ENCODE measurements at places on chromosomes 13 and 19.

- no peak for DNase-seq
Measured at GRCh38 chr19:1830978-1831377, 17.3 kb downstream of the REXO1 start.

- no peak for DNase-seq
Measured at GRCh38 chr19:54207676-54207982, 7.0 kb downstream of the RPS9 start.

DNA sequence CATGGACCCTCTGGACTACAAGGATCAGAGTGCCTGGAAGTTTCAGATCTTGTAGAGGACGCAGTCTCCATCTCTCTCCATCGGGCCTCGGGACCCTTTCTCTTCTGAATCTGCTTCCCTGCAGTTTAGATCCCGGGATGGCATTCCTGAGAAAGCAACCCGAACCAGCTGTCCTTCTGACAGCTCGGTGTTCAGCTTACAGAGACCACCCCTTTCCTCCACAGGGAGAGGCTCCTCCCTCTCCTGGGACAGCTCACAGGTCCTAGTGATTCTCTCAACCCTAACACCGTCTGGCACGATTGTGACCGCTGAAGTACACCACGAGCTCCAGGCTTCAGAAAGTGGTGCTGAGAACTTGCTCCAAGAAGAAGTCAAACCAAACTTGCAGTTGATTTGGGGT lies 18.2 kb downstream of the CRX start:
- DNase-seq: no peak

DNA sequence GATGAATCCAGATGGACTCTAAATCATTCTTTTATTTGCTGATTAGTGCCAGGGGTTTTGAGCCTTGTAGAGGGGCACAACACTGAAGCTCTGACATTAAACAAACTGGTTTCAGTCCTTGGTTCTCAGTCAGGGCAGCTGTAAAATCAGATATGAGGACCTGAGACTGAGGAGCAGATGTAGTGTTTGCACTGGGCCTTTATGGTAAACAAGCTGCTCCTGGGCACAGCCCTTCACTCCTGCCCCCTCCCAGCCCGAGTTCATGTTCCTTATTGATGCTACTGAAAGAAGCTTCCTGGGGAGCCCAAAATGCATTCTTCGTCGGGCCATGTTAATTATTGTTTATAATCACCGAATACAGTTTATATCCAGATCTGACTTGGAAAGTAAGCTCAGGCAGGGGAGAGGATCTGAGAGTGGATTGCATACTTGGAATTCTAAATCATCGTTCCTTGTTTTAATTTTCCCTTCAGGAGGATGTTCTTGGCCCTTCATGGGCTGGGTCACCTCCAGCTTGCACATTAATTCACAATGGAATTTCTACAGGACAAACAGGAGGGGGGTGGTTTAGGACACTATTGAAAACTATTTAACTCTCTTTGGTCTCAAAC lies 213.5 kb downstream of the FGF9 start:
- no peak for DNase-seq

- DNase-seq: no peak
Measured at GRCh38 chr13:83286737-83287136, 595.5 kb downstream of the SLITRK1 start.

DNA sequence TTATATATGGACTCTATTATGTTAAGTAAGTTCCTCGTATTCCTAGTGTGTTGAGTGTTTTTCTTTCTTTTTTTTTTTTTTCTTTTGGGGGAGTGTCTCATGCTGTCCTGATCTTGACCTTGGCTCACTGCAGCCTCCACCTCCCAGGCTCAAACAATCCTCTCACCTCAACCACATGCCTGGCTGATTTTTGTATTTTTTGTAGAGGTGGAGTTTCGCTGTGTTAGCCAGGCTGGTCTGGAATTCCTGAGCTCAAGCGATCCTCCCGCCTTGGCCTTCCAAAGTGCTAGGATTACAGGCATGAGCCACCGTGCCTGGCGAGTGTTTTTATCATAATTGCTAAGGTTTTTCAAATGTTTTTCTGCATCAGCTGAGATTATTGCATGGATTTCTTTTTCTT lies 10.7 kb upstream of the ZNF480 start:
- DNase-seq: no peak

GRCh38 chr19:45824041-45824471 lies 8.9 kb upstream of the RSPH6A start:
- DNase-seq: no peak

DNA sequence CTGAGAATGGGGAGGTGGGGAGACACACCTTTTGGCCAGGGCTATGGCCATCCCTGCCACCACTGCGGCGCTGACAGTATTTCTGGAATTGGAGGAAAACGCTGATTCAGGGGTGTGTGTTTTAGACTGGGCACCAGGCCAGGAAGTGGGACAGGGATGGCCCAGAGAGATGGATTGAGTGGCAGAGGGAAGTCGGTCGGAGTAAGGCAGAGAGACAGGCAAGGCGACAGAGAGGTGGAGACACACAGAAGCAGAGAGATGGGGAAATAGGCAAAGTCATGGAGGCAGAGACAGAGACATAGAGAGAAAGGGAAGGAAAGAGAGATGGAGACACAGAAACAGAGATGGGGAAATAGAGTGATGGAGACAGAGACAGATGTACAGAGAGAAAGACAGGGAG lies 4.1 kb upstream of the C19orf81 start:
- no peak for DNase-seq

- DNase-seq: no peak
Measured at GRCh38 chr19:42229855-42230351, 9.8 kb downstream of the ZNF526 start.

- DNase-seq: no peak
Measured at GRCh38 chr13:35485424-35485823, 8.9 kb upstream of the MAB21L1 start.

GRCh38 chr13:99393791-99394735 lies 86.9 kb upstream of the GPR183 start:
- DNase-seq: no peak

- DNase-seq: no peak
Measured at GRCh38 chr13:23570099-23570920, at the start of gene TNFRSF19. Gene TNFRSF19 (plus strand): TSS chr13:23570412. CDS start chr13:23590184, 19,772 bp downstream.

GRCh38 chr19:44939668-44940067 lies 2.4 kb upstream of the APOC4 start:
- no peak for DNase-seq

- no peak for DNase-seq
Measured at GRCh38 chr19:39106194-39106593, 19.4 kb upstream of the PAK4 start.

GRCh38 chr13:27854606-27855005 lies 62.3 kb downstream of the GSX1 start:
- DNase-seq: no peak

- peak; percentile 70 for DNase-seq
Measured at GRCh38 chr19:1489463-1490310, 463 bp downstream of the PCSK4 start.

- DNase-seq: no peak
Measured at GRCh38 chr13:66567899-66568612, 662.1 kb downstream of the PCDH9 start.

DNA sequence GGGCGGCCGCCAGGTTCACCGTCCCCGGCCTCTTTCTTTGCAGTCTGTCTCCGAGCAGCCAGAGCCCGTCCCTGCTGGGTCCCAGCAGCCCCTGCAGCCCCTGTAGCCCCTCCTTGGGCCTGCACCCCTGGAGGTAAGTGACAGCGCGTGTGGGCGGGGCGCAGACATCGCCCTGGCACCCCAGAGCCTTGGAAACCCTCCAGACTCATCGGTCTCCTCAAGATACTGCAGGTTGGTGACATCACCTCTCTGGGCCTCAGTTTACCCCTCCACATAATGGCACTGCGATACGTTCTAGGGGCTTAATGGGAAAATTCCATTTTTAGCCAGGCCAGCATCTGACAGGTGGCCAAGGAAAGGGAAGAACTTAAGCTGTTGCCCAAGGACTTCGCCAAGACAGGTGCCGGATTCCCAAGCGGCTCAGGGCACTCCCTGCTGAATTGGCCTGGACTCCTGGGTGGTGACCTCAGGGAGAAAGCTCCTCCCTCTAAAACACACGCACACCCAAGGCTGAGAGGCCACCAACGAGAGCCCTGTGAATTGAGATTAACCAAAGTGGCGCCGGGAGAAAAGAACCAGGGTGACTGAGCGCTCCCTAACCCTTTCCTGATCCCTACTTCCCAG lies 13.1 kb downstream of the MAST3 start:
- no peak for DNase-seq

- DNase-seq: peak; percentile 49
Measured at GRCh38 chr13:83183439-83184149, 698.7 kb downstream of the SLITRK1 start.

DNA sequence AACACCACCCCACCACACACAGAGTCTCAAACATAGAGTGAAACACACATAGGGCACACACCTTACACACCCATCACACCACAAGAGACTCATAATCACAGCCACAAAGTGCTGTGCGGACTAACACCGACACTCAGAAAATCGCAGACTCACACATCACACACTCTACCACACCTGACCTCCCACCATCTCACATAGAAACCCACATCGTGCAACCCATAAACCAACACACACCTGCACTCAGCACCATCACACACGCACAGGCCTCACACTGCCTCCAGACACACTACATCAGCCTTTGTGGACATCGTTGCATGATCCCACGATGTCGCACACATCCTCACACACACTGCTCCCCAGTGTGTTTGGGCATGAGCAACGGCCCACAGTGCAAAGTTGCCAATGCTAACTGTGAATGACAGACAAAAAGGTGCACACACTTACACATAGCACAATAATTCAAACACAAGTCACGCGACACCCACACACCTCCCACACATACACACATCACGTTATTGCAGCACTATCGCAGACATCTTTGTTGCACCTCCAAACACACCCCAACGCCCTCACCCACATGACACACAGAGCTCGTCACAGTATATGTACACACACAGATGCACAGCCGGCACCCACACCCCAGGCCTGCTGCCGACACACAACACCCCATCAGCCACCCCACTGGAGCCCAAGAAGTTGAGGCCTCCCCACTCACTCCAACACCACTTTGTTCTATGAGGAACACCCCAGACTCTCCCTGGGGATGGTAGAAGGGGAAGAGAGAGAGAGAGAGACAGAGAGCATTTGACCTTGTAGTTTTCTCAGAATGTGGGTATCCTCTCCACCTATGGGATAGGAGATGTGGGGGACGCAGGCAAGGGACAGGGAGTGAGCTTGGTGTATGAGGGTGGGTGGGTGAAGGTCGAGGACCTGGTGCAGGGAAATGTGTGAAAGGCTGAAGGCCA lies 1.2 kb upstream of the ATP1A3 start:
- peak; percentile 32 for DNase-seq

DNA sequence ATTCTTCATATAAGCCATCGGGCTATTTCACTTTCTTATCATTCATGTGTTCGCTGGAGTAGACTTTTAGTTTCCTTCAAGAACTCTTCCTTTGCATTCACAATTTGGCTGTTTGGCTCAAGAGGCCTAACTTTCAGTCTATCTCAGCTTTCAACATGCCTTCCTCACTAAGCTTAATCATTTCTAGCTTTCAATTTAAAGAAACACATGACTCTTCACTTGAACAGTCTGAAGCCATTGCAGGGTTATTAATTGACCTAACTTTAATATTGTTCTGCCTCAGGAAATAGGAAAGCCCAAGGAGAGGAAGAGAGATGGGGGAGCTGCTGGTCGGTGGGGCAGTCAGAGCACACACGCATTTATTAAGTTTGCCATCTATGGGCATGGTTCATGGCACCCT lies 158.1 kb downstream of the SUCLA2 start:
- DNase-seq: no peak

DNA sequence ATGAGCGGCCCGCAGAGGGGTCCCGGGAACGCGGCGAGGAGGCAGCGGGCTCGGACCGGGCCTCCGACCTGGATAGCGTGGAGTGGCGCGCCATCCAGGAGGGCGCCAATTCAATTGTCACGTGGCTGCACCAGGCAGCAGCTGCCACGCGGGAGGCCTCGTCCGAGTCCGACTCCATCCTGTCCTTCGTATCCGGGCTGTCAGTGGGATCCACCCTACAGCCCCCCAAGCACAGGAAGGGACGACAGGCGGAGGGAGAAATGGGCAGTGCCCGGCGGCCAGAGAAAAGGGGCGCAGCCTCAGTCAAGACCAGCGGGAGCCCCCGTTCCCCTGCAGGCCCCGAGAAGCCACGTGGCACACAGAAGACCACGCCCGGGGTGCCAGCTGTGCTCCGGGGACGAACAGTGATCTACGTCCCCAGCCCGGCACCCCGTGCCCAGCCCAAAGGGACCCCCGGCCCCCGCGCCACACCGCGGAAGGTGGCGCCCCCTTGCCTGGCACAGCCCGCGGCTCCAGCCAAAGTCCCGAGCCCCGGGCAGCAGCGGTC lies 10.7 kb downstream of the C19orf25 start:
- no peak for DNase-seq

- no peak for DNase-seq
Measured at GRCh38 chr19:12842511-12842910, 4.2 kb downstream of the MAST1 start.

- DNase-seq: no peak
Measured at GRCh38 chr13:86881390-86881789, 789.8 kb upstream of the SLITRK5 start.

DNA sequence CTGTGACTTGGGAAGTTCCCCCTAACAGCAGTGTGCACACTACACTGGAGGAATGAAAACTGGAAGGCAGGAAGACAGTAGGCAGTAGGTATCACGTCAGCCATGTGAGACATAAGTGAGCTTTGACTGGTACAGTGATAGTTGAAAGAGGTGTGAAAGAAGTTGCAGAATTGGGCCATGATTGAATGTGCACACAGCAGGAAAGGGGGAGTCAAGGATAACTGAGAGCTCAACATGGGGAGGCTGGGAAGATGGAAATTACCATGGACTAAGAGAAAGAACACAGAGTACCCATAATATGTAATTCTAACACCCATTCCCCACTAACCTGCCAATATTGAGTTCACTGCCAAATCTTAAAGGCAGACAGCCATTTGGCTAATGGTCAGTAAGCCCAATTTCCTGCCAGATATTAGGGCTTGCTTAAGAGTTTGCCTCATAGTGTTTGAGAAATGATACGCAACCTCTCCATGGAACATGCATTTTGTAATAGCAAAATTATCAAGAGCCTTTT lies 321.7 kb downstream of the DCT start:
- DNase-seq: no peak

- no peak for DNase-seq
Measured at GRCh38 chr13:100506600-100507422, 81.8 kb downstream of the GGACT start.

DNA sequence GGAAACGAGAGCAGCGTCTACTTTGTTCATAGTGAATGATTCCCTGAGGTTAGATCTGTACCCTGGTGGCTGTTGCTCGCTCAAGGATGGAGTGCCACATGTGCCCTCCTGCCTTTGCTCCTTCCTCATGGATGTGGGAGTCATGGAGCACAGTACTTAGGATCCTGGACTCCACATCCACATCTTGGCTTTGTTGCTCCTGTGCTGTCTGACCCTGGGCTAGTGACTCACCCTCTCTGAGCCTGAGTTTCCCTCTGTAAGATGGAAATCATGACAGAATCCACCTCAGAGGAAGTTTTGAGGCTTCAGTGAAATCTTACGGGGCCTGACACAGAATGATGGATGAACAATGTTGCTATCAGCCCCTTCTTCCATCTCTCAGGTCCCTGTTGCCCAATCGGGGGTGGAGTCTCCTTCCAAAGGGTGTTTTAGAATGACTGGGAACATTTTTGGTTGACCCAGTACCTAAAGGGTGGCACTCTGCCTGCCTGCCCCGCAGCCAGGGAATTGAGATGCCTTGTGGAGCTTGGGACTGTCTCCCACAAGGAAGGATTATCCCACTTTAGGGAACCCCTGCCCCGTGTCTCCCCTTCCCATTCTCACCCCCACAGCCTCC lies 9.8 kb upstream of the TIMM50 start:
- no peak for DNase-seq
